ENCODE measurements at places on chromosomes 16 and 17. TPM values are rescaled to one million over a fixed set of nuclear protein-coding genes. Genes with fewer than 3 reads are reported as not detected.

SLC52A1 gene
- 3.3 TPM for total RNA-seq

CEP295NL gene
- total RNA-seq: 2.9 TPM

SLC6A4 gene
- total RNA-seq: 1.2 TPM

ST3GAL2 gene
- 12.9 TPM for total RNA-seq

LGALS9B gene
- total RNA-seq: not detected

TMEM11 gene
- 34.1 TPM for total RNA-seq

PRSS22 gene
- 3.5 TPM for total RNA-seq

RND2 gene
- 1.4 TPM for total RNA-seq

DNAH9 gene
- 2.3 TPM for total RNA-seq

EFNB3 gene
- 7.1 TPM for total RNA-seq

C17orf78 gene
- total RNA-seq: not detected

Data from lower leg skin (tissue), 4 donors.